ENCODE measurements at places on chromosomes 1 and 21. TPM values are rescaled to one million over a fixed set of nuclear protein-coding genes. Genes with fewer than 3 reads are reported as not detected.

Gene DIRAS3
- total RNA-seq, result 1.2 TPM

Gene FOXD3
- not detected for total RNA-seq

Gene SPRR2B
- not detected for total RNA-seq

Gene CHRNB2
- total RNA-seq, result under 0.01 TPM
